ENCODE measurements at places on chromosomes 4 and X. TPM values are rescaled to one million over a fixed set of nuclear protein-coding genes. Genes with fewer than 3 reads are reported as not detected.

- H3K4me3 ChIP-seq: no peak overlapping the region
- no peaks in the 10 kb centered on the region for H3K27me3 ChIP-seq
- peaks cover 13% of the 10 kb centered on the region for H3K4me1 ChIP-seq
- H3K36me3 ChIP-seq: no peaks in the 10 kb centered on the region
- no peak for DNase-seq
These were observed 128.2 kb upstream of the RASGEF1B start for GRCh38 chr4:81599742-81600380.

DNA sequence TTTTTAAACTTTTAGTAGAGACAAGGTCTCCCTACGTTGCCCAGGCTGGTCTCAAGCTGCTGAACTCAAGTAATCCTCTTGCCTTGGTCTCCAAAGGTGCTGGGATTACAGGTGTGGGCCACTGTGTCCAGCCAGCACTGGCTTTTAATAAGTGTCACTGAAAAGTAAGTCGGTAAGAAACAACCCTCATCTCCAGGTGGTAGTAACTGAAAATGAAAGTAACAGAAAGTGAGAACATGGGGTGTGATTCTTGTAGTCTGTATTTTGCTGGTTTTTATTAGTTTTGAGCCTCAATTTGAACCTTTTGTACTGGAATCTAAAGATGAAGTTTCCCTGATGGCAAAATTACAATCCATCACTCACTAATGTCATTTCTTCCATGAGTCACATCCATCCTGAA lies 238.1 kb upstream of the AGA start:
- DNase-seq: no peak

DNA sequence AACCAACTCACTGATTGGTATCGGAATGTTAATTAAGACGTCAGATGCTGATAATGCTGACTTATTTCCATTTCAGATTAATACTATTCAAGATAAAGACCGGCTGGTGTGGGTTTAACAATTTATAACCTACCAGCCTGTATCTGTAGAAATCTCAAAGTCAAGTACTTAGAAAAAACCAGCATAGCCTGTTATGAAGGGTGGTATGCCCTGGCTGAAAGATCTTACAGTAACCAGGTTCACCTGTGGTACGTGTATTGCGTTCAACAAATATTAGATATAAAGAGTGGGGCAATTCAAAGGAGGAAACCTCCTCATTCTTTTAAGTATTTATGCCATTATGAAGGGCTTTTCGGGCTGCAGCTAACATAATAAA lies 240.8 kb upstream of the ANXA3 start:
- DNase-seq: no peak
- H3K27ac ChIP-seq: no peak overlapping the region
- no peak overlapping the region for H3K4me3 ChIP-seq

DNA sequence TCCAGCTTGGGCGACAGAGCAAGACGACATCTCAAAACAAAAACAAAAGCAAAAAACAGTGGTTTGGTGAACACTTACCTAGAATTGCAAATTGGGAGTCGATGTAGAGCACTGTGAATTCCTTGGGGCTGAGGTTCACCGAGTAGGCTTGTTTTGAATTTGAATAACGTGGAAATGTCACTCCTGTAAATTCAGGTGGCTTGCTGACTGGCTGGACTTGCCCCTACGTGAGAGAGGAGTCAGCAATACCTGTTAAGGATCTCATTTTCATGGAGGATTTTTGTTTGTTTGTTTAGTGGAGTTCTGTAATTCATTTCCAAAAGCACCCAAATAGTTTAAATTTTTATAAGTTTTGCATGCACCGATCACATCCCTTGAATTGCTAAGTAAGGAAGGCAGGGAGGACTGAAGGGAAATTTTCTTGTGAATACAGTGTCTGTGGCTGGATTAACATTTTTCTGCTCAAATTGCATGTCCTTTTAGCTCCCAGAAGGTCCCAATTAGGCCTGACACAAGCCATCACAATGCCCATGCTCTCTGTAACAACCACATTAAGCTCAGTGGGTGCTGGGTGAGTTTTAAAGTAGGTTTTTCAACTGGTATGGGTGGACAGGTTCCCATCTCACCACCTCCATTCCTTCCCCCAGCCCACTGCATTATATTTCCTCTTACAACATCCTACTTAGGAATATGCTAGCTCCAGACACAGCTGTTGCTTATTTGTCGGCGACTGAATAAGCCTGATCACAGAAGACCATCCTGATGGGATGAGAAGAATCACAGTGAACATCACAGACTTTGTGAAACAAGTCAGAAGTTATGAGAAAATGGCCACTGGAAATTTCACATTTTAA lies 58.5 kb upstream of the TTC29 start:
- no peak overlapping the region for H3K4me3 ChIP-seq
- DNase-seq: no peak
- H3K4me1 ChIP-seq: no peaks in the 10 kb centered on the region

The EGF gene
- not detected for total RNA-seq

The NAP1L3 gene
- 3.3 TPM for total RNA-seq

The TMSB15C gene
- 1.6 TPM for total RNA-seq

The MAGEC1 gene
- not detected for total RNA-seq

Measured in tibial nerve (tissue), 4 donors.